Heart right ventricle (tissue), 16 donors: ENCODE measurements at places on chromosomes 13 and 19. TPM values are rescaled to one million over a fixed set of nuclear protein-coding genes. Genes with fewer than 3 reads are reported as not detected.

The NALCN gene
- total RNA-seq, result 8.7 TPM

The FOXO1 gene
- 20.3 TPM for total RNA-seq

The IGFL3 gene
- total RNA-seq, result not detected

The AMER2 gene
- total RNA-seq, result not detected

The ELAVL3 gene
- 0.07 TPM for total RNA-seq

The ADAMTSL5 gene
- 36.1 TPM for total RNA-seq

The CLIP3 gene
- 1.2 TPM for total RNA-seq

The TTC9B gene
- total RNA-seq, result not detected

The FZR1 gene
- total RNA-seq, result 28.5 TPM

GRCh38 chr19:4624733-4625362 lies 14.5 kb upstream of the TNFAIP8L1 start:
- no peak for DNase-seq
- no peaks in the 10 kb centered on the region for H3K36me3 ChIP-seq
- no peaks in the 10 kb centered on the region for H3K4me1 ChIP-seq
- no peak overlapping the region for H3K27ac ChIP-seq

DNA sequence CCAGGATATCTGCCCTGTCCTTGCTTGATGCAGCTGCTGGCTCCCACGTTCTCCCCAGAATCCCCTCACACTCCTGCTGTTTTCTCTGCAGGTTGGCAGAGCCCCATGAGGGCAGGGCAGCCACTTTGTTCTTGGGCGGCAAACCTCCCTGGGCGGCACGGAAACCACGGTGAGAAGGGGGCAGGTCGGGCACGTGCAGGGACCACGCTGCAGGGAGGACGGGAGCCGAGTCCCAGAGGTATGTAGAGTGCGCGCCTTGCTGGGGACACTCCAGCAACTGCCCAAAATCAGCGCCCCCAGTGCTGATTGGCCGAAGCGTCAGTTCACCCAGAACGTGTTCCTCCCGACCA lies 30.3 kb upstream of the MIER2 start:
- peaks cover 8% of the 10 kb centered on the region for H3K4me1 ChIP-seq
- no peaks in the 10 kb centered on the region for H3K36me3 ChIP-seq
- H3K27me3 ChIP-seq, result peaks cover 18% of the 10 kb centered on the region
- no peak overlapping the region for H3K4me3 ChIP-seq
- H3K27ac ChIP-seq, result no peak overlapping the region
- DNase-seq, result no peak

GRCh38 chr19:55216461-55217198 lies 7.3 kb upstream of the PTPRH start:
- peaks cover 11% of the 10 kb centered on the region for H3K4me1 ChIP-seq
- H3K27me3 ChIP-seq, result no peaks in the 10 kb centered on the region
- peak; percentile 85 for DNase-seq
- H3K4me3 ChIP-seq, result peak overlapping the region; percentile 32

DNA sequence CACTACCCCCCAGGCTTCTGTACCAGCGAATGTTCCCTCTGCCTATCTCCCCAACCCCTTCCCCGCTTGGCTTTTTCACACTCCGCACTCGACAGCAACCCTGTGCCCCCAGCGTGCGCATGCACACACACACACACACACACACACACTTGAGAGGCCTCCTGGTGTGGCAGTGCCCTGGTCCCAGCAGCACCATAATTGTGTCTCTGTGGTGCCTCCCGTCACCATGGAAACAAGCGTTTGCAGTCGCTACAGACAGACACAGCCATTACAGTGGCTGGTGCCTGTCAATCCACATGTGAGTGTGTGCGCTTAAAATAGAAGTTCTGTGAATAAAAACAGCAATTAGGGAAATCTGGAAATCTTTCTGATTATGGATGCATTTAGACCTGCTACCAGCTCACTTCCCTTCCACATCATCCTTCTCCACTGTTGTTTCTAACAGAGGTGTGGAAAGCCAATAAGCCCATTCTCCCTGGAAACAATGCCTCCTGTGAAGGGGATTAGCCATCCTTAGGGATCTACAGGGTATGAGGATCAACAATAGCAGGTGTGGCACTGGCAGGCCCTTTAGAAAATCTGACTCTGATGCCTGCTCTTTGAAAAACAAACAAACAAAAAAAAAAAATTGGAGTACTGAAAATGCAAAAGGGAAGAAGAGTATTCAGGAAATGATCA lies 146.3 kb downstream of the DCLK1 start:
- no peak overlapping the region for H3K27ac ChIP-seq
- H3K36me3 ChIP-seq, result no peaks in the 10 kb centered on the region
- no peak overlapping the region for H3K4me3 ChIP-seq
- H3K27me3 ChIP-seq, result no peaks in the 10 kb centered on the region

DNA sequence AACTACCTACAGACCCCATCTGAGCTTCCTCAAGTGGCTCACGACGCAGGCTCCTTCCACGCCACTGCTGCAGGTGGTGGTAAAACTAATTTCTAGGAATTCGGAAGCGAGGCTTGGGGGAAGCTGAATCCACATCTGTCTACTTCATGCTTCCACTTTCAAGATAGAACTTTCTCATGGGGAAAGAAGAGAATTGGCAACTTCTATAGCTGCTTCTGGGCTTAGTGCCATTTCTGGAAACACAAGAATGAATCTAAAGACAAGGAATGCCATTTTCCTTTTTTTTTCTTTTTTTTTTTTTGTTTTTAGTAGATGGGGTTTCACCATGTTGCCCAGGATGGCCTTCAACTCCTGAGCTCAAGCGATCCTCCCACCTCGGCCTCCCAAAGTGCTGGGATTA lies 2.8 kb upstream of the NLRP12 start:
- H3K4me3 ChIP-seq, result no peak overlapping the region
- H3K36me3 ChIP-seq, result no peaks in the 10 kb centered on the region
- peaks cover 22% of the 10 kb centered on the region for H3K27me3 ChIP-seq
- H3K27ac ChIP-seq, result no peak overlapping the region

DNA sequence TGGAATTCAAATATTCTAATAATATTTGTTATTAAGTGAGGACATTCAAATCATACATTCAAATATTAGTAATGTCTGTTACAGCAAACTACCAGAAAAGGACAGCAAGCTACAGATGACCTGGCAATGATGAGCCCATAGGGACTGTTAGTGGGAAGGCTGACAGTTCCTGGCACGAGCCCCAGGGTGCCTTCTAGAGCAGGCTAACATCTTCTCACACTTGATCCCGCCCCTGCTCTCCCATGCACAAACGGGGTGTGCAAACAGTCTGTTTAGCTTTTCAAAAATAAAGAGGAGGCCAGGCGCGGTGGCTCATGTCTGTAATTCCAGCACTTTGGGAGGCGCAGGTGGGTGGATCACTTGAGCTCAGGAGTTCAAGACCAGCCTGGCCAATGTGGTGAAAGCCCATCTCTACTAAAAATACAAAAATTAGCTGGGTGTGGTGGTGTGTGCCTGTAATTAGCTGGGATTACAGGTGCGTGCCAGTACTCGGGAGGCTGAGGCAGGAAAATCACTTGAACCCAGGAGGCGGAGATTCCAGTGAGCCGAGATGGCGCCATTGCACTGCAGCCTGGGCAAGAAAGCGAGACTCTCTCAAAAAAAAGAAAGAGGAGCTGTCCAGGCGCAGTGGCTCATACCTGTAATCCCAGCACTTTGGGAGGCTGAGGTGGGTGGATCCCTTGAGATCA lies 9.6 kb upstream of the GARRE1 start:
- no peaks in the 10 kb centered on the region for H3K4me1 ChIP-seq
- H3K27me3 ChIP-seq, result no peaks in the 10 kb centered on the region
- no peak overlapping the region for H3K27ac ChIP-seq
- no peak for DNase-seq
- H3K36me3 ChIP-seq, result no peaks in the 10 kb centered on the region

- no peaks in the 10 kb centered on the region for H3K27me3 ChIP-seq
- H3K36me3 ChIP-seq, result no peaks in the 10 kb centered on the region
- H3K27ac ChIP-seq, result no peak overlapping the region
- peaks cover 14% of the 10 kb centered on the region for H3K4me1 ChIP-seq
- H3K4me3 ChIP-seq, result no peak overlapping the region
Observed at GRCh38 chr13:41596190-41596589, 138.8 kb downstream of the RGCC start.

GRCh38 chr13:29020314-29020713 lies 200.2 kb downstream of the MTUS2 start:
- no peak for DNase-seq
- no peaks in the 10 kb centered on the region for H3K36me3 ChIP-seq
- H3K4me3 ChIP-seq, result no peak overlapping the region
- H3K27ac ChIP-seq, result no peak overlapping the region
- no peaks in the 10 kb centered on the region for H3K27me3 ChIP-seq
- no peaks in the 10 kb centered on the region for H3K4me1 ChIP-seq

DNA sequence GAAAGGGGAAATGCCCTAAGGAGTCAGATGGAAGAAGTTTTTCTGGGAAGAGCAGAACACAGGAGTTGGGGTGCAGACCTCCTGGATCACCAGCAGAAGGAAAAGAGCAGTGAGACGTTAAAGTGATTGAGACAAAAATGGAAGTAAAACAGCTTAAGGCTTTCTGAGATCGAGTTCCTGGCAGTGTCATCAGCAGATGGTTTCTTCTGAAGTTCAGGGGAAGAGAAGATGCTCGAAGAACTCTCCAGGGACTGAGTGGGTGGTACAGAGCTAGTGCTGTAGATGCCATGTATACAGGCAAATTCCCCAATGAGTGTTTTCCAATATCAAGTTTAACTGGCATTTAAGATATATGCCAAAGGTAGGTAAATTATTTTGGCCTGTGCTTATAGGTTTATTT lies 272.2 kb upstream of the KLF12 start:
- H3K27me3 ChIP-seq, result no peaks in the 10 kb centered on the region
- no peaks in the 10 kb centered on the region for H3K36me3 ChIP-seq
- H3K27ac ChIP-seq, result no peak overlapping the region

- no peak overlapping the region for H3K27ac ChIP-seq
- no peak overlapping the region for H3K4me3 ChIP-seq
- no peaks in the 10 kb centered on the region for H3K4me1 ChIP-seq
- no peaks in the 10 kb centered on the region for H3K27me3 ChIP-seq
- no peaks in the 10 kb centered on the region for H3K36me3 ChIP-seq
Observed at GRCh38 chr13:29125191-29125933, 305.2 kb downstream of the MTUS2 start.

- H3K36me3 ChIP-seq, result no peaks in the 10 kb centered on the region
- no peak overlapping the region for H3K27ac ChIP-seq
- no peak for DNase-seq
- peaks cover 17% of the 10 kb centered on the region for H3K4me1 ChIP-seq
- no peaks in the 10 kb centered on the region for H3K27me3 ChIP-seq
Observed at GRCh38 chr13:102310691-102311418, 91.0 kb downstream of the FGF14 start.

DNA sequence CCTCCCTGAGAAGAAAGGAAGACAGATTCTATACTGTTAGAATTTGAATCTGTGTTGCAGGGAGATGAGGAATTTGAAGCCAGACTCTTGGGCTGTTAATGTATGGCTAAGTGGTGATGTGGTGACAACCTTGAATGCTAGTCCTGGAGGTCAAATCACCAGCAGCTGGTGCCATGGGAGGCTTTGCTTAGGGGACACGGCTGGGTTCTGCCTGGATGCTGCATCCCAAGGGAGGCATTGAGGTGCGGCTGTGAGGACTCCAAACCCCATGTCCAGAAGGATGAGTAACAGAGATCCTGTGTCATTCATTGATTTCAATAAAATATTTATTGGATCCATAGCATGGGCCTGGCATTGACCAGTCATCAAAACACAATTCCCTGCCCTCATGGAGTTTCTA lies 42.3 kb downstream of the RFX2 start:
- H3K4me3 ChIP-seq, result no peak overlapping the region
- DNase-seq, result no peak
- H3K4me1 ChIP-seq, result peaks cover 62% of the 10 kb centered on the region
- H3K36me3 ChIP-seq, result no peaks in the 10 kb centered on the region

- H3K27me3 ChIP-seq, result no peaks in the 10 kb centered on the region
- no peak overlapping the region for H3K4me3 ChIP-seq
- no peak for DNase-seq
- peaks cover 4% of the 10 kb centered on the region for H3K36me3 ChIP-seq
- H3K27ac ChIP-seq, result no peak overlapping the region
- H3K4me1 ChIP-seq, result peaks cover 9% of the 10 kb centered on the region
Observed at GRCh38 chr19:47487551-47488515, 3.8 kb upstream of the KPTN start.

DNA sequence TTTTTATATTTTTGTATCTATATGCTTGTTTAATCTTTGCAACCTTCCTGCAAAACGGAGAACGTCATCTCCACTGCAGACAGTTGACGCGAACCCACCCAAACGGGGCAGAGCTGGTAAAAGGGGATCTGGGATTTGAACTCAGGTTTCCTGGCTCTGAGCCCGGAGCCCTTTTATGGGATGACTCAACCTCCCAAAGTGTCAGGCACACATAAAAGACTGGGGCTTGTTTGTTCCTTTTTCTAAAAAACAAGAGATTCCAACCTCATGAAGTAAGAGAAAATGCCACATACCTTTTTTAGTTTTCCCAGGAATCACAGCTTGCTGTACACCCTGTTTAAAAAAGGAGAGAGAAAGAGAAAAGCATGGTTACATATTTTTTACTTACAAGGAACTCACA lies 78.9 kb downstream of the GADD45B start:
- DNase-seq, result no peak
- H3K4me1 ChIP-seq, result peaks cover 23% of the 10 kb centered on the region
- H3K36me3 ChIP-seq, result no peaks in the 10 kb centered on the region
- H3K4me3 ChIP-seq, result no peak overlapping the region

DNA sequence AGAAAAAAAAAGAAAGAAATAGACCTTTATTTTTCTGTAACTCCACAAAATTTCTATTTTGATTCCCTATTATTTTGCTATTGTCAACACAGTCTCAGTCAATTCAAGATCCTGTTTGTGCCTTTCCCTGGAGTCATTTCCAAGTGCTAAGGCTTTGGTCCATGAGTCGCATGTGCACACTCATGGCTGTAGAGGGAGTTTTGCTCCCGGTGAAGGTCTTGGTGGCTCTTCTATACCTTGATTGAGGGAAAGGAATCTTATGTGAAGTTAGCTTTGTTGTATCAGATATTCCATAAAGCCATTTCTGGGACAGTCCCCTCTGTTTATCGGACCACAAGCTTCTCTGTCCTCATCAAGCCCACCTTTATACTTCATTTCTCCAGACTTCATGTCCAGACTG lies 58.7 kb upstream of the ALOX5AP start:
- H3K27ac ChIP-seq, result no peak overlapping the region
- H3K4me1 ChIP-seq, result peaks cover 7% of the 10 kb centered on the region
- no peaks in the 10 kb centered on the region for H3K36me3 ChIP-seq
- no peak for DNase-seq
- no peak overlapping the region for H3K4me3 ChIP-seq

DNA sequence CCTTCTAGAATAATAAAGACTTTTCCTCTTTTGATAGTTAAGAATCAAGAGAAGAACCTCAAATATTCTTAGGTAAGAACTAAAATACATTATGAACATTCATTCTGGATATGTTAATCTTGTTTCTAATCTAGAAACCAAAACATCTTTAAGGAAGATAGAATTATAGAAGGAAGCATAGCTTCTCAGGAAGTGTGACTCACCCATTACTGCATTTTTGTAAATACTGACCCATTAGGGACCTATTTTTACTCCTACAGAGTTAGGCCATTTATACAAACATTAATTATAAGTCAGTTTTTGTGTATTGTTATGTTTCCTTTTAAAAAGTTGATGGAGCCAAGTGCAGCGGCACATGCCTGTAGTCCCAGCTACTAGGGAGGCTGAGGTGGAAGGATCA lies 147.1 kb downstream of the NUFIP1 start:
- H3K27ac ChIP-seq, result no peak overlapping the region
- H3K4me1 ChIP-seq, result no peaks in the 10 kb centered on the region
- no peaks in the 10 kb centered on the region for H3K36me3 ChIP-seq
- no peaks in the 10 kb centered on the region for H3K27me3 ChIP-seq
- no peak overlapping the region for H3K4me3 ChIP-seq
